ENCODE measurements at places on chromosomes 6 and 20.

DNA sequence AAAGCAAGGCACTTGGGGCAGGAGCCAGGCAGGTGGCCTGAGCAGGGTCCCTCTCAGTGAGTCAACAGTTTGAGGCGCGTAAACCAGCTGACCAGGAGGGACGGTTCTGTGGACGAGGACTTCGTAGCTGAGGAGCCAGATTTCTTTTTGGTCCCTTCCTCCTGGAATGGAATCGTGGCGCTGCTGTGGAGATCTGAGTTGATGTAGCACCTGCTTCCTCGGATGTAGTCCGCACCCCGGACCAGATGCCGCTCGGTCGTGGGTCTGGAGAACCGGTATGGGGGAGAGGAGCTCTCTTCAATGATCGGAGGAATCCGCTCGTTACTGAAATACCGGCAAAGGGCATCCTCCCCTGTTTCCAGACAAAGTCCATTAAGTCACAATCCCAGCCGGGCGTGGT lies 49.7 kb upstream of the IPCEF1 start:
- no peak for DNase-seq

- peak; percentile 84 for DNase-seq
Observed at GRCh38 chr6:42532038-42532669, 31.7 kb upstream of the UBR2 start.

GRCh38 chr6:138509371-138509770 lies 10.1 kb upstream of the NHSL1 start:
- DNase-seq, result peak; percentile 83

GRCh38 chr20:38600057-38600456 lies 1.6 kb upstream of the ARHGAP40 start:
- DNase-seq, result no peak

DNA sequence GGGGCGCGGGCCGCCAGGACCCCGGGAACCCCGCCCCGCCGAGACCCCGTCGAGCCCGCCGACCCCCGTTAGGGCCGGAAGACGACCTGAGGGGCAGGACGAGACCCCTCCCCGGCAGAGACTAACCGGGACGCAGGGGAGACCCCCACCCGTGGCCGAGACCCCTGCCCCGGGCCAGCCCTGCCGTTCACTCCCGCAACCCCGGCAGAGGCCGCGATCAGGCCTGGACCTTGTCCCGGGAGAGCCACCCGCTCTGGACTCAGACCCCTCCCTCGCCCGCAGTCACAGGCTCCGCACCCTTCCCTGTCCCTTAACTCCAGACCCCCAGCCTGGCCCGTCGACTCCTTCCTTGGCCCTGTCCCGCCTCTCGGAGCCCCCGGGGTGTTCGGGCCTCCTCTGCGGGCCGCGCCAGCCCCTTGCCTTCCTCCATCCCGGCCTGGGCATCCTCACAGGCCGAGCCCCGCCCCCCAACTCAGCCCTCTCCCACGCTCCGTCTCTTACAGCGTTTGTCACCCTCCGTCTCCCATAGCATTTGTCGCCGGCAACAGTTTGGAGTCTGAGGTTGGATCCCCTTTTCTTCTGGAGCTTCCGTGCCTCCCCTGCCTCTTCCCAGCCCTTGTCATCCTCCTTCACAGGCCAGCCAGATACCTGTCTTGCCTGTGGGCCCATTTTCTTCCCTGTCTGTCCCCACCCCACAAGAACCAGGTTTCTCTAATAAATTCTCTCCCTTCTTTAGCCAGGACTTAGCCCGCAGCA lies 569 bp downstream of the TCEA2 start:
- DNase-seq, result no peak

- no peak for DNase-seq
Observed at GRCh38 chr20:37166867-37167266, 12.3 kb upstream of the RPN2 start.

DNA sequence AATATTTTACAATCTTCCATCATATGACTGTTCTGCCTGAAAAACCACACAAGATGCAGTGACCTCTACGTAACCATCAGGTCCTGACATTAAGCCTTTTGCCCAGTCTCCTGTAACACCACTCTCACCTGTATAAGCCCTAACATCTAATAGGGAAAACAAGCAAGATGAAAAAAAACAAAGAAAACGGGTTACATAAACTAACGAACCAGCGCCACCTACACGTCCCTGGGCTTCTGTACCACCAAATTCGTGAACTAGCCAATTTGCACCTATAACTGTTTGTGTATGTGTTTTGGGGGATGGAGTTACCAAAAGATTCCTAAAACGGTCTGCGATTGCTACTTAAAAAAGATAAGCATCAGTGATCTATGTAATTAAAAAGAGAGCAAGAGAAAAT lies 70.2 kb downstream of the BLOC1S5 start:
- DNase-seq, result no peak

- DNase-seq, result no peak
Observed at GRCh38 chr6:36700831-36701230, 3.2 kb downstream of the RAB44 start.

DNA sequence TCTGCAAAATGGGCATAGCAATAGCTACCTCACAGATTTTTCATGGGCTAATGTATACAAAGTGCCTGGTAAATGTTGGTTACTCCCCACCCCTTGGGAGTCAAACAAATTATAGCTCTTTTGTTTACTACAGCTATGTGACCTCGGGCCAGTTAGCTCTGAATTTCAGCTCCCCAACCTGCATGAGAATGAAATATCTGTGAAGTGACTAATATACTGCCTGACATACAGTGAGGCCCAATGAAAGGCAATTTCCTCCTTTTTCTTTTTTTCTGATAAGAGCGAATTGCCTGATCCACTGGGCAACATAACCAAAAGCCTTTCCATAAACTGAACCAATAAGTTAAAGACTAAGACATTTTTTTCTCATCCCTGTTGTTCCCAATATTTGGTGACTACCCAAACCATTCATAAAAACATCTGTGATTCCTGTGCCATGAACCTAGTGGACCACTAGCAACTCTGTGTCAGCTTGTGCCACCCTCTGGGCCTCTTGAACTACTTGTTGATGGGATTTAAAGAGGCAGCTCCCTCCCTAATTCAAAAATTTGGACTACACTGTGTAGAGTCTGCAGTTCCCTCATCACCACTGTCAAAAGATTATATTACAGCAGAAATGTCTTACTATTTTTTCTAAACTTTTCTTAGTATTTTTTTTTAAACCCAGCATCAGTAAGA lies 91.9 kb upstream of the TMEM30A start:
- no peak for DNase-seq

- DNase-seq, result no peak
Observed at GRCh38 chr20:25738198-25738597, 41.5 kb upstream of the ZNF337 start.

- DNase-seq, result peak; percentile 100
Observed at GRCh38 chr6:41728073-41728936, 7.1 kb downstream of the TFEB start.

- peak; percentile 49 for DNase-seq
Observed at GRCh38 chr6:142822842-142823241, 122.1 kb downstream of the HIVEP2 start.

GRCh38 chr6:167898673-167899311 lies 72.1 kb downstream of the AFDN start:
- DNase-seq, result peak; percentile 23

GRCh38 chr6:26520237-26520849 lies 17.8 kb upstream of the HMGN4 start:
- peak; percentile 73 for DNase-seq

DNA sequence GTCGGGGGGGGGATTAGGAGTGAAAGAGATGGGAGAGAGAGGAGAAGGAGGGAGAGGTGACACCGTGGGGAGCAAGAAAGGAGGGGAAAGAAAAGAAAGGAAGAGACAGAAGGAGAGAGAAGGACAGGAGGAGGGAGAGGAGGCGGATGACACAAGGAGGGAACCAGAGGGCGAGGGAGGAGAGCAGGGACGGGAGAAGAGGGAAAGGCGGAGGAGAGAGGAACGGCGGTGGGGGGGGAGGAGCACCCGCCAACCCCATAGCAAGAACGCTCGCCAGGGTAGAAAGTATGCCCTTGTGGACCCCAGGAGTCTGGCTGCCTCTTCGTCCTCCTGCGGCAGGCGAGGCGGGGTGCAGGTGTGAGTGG lies 4.5 kb upstream of the INSM1 start:
- peak; percentile 86 for DNase-seq

DNA sequence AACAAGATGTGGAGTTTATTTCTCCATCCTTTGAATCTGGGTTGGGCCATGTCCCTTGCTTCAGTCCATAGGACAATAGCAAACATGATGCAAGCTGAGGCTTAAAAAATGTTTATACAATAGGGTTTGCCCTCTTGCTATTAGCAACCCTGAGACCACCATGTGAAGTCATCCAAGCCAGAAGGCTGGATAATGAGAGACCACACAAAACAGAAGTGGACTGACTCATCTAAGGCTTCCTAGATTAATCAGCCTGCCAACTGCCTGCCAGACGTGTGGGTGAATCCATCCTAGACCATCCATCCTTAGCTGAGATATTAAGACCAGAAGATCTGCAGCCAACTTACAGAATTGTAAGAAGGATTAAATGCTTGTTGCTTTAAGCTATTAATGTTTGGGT lies 38.1 kb upstream of the ISM1 start:
- no peak for DNase-seq

GRCh38 chr6:143059663-143060353 lies 881 bp upstream of the AIG1 start:
- peak; percentile 24 for DNase-seq

DNA sequence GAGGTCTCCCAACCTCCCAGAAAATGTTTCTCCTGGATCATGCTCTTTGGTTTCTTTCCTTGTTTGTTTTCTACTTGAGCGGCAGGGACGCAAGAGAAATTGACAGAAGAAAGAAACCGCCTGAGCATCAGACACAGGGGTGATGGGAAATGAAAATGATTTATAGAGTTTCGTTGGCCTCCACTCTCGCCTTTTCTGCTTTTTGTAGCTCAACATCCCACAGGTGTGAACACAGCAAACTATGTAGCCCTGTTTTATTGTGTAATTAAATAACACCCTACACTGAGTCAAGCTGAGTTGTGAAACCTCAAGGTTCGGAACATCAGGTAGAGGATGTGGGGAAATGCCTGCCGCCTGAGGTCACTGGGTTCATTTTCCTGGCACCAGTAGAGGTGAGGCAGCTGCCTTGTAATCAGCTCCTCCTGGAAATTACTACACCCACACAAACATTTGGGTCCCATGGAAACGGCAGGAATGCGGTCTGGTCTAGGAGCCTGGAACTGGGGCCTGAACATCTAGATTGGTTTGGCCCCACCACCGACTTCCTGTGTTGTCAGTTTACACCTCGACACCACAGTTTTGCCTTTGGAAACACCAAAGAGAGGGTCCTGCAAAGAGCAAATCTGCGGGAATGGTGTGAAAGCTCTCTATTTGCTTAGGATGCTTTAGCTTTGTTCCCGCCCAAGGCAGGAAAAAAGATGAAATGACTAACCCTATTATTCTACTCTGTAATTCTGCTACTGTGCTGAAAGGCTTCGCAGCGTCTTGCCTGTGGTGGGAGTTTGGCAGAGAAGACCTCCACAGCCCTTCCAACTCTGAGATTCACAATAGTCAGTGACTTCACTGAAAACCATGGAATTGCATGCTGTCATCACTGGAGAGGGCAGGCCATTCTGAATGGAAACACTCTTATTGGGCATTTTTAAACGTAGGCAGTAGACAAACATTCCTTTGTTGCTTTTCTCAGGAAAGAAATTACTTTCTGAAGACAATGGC lies 53.0 kb downstream of the ADAT2 start:
- peak; percentile 33 for DNase-seq

DNA sequence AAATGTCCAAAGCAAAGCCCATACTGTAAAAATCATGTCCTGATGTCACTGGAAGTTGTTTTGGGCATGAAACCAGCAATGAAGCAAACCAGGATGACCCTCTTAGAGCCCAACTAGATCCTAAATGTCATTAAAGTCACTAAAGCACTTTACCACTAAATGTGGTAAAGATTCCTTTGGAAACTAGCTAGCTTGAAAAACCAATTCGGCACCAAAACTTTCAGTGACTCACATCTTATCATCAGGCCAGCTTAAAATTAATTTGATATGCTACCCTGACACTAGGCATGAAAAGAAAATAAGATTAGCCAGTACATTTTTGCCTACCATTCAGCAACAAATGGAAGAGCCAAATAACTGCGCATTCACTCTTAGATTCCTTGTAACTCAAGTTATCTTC lies 145.8 kb downstream of the PACRG start:
- no peak for DNase-seq

DNA sequence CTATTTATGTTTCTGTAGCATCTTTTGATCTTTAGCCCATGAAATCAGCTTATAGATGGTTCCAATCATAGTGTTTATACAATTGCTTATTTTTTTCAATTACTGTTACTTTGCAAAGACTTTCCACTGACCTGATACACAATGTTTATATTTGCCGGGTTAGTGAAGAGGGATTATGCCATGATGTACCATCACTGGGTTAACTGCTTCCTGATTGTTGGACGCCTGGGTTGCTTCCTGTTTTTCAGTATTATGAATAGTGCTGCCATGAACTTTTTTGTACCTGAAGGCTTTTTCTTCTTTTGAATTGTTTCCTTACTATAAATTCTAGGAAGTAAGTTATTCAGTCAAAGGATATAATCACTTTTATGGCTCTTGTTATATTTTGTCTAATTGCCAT lies 6.9 kb downstream of the MANBAL start:
- peak; percentile 18 for DNase-seq

- DNase-seq, result no peak
Observed at GRCh38 chr6:33066917-33067521, 6.4 kb downstream of the HLA-DPA1 start.

- no peak for DNase-seq
Observed at GRCh38 chr20:49106328-49106727, 60.2 kb downstream of the CSE1L start.

Measured in NCI-H146 (cell line).